Occipital lobe (tissue), 3 donors: ENCODE measurements at places on chromosomes 1 and 21.

DNA sequence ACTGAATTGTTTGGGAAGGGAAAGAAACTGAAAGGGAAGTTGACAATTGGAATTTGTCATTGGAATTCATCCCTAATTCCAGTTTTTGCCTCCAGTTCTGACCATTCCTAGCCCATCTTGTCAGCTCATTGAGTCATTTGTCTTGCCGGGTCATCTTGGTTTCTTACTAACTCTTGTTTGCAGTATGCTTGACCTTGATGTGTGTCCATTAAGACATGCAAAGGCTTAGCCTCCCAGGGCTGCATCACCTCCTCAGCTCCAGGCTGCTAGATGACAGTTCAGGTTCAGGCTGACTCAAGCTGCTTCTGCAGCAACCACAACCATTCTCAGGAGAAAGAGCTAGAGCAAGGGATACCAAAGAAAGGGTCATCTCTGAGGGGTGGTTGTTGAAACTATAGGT is 151.3 kb upstream of the PTGFR start:
- DNase-seq, result no peak

DNA sequence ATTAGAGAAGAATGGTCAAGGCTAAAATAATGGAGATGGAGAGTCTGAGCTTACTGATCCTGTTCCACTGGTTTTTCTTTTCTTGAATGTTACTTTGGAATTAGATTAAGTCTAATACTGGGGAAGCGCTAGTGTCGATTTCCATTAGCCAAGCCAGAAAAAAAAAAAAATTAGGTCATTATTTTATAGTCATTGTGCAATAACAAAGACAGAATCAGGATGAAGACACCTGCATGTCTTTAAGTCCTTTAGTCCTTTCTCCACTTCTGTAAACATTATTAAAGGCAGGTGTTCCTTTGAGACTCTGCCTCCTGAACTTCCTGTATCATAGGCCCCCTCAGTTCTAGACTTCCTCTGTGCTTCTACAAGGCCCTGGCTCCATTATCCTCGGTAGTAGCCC is 42.8 kb downstream of the MYSM1 start:
- DNase-seq, result no peak

DNA sequence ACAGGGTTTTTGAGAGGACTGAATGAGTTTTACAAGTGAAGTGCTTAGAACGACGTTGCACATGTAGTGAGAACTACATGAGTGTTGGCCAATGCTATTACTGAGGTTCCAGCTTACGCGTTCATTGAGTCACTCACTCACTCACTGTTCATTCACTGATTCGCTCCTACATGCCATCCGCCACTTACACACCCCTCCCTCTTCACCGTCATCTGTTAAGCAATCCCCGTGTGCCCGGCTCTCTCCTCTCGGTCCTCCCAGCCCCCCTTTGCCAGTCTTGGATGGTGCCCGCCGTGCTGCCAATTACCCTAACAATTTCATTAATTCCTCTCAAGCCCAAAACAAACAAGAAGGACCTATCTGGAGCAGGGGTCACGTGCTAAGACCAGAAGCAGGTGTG is 27.3 kb upstream of the EPHA2 start:
- DNase-seq, result no peak

- DNase-seq, result no peak
Measured at GRCh38 chr21:35062016-35062415, 12.9 kb upstream of the RUNX1 start.

GRCh38 chr1:54543729-54544496 is 4.1 kb upstream of the ACOT11 start:
- no peak for DNase-seq

DNA sequence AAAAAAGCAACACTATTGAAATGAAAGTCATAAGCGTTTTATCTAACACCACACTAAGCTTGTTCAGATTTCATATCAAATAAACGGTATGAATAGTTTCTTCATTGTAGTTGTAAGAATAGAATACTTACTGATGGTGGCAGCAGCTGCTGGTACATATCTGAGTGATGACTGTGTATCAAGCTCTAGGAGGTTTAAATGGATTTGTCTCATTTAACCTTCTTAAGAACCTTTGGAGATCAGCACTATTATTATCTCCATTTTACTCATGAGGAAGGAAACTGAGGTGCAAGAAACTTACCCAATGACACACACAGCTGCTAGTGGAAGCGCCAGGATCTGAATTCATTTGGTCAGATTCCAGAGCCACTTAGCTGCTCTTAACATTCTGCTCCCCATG is 104.0 kb downstream of the EIF4G3 start:
- no peak for DNase-seq

DNA sequence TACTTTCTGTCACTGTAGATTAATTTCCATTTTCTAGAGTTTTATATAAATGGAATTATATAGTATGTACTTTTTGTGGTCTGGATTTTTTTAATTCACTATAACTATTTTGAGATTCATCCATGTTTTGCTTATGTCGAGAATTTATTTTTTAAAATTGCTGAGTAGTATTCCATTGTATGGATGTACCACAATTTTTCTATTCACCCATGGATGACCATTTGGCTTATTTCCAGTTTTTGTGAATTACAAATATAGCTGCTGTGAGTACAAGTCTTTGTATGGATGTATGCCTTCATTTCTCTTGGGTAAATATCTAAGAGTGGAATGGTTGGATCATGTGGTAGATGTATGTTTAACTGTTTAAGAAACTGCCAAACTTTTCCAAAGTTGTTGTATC is 3.7 kb upstream of the THEM4 start:
- DNase-seq, result no peak

DNA sequence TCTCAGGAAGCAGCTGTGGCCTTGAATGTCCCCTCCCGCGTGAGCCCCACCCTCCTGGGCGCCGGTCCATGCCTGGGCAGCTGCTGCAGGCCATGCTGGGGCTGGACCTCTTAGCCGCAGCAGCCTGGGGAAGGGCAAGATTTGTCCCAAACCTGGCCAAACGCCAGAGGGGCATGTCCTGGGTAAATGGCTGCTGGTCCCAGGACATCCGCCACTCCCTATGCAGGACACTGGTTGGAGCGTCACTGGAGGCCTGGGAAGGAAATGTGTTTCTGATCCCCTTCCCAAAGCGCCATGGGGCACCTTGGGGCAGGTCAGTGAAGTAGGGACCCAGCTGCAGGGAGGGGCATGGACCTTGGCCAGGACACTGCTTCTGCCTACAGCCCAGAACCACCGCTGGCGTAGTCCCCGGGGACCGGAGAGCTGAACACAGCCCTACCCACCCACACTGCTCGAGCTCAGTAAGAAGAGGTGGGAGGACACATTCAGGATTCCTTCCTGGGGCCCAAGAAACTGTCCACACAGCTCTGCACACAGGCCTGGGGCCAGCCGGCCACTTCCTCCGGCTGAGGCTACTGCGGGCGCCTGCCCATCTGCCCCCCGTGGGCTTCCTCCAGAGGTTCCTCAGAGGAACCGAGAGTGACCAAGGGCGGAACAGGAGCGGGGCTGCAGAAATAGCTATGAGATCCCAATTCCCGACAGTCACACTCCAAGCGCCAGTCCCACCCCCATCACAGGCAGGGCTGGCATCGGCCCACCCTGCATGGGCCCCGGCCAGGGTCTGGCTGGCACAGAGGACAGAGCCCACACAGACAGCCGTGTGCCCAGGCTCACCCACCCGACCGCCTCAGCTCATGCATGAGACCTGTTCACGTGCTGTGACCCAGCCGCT is 10.8 kb upstream of the PLEKHG5 start:
- peak; percentile 68 for DNase-seq

- DNase-seq, result no peak
Measured at GRCh38 chr21:25507522-25507921, 99.8 kb downstream of the MRPL39 start.

DNA sequence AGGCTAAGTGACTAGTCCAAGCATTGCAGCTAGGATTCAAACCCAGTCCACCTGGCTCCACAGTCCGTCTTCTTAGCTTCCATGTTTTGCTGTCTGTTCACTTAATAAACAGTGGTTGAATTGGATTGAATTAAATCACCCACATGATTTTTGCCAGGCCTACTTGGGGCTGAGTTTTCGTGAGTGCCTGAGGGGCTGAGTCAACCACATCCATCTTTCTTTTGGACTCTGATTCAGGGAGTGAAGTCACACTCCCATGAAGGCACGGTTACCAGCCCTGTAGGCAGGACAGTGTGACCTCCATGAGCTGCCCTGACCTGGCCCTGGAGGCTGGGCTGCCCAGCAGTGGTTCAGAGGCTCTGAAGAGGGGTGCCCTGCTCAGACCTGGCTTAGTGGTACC is 123.7 kb downstream of the ACTL8 start:
- no peak for DNase-seq

GRCh38 chr1:30337324-30337620 is 386.1 kb downstream of the MATN1 start:
- DNase-seq, result no peak
